ENCODE measurements at places on chromosomes 12 and 14.

GRCh38 chr12:118709946-118710345 lies 271.4 kb upstream of the SRRM4 start:
- H3K4me3 ChIP-seq: no peak overlapping the region
- H3K4me1 ChIP-seq: no peaks in the 10 kb centered on the region
- no peaks in the 10 kb centered on the region for H3K36me3 ChIP-seq
- no peak overlapping the region for H3K27ac ChIP-seq

DNA sequence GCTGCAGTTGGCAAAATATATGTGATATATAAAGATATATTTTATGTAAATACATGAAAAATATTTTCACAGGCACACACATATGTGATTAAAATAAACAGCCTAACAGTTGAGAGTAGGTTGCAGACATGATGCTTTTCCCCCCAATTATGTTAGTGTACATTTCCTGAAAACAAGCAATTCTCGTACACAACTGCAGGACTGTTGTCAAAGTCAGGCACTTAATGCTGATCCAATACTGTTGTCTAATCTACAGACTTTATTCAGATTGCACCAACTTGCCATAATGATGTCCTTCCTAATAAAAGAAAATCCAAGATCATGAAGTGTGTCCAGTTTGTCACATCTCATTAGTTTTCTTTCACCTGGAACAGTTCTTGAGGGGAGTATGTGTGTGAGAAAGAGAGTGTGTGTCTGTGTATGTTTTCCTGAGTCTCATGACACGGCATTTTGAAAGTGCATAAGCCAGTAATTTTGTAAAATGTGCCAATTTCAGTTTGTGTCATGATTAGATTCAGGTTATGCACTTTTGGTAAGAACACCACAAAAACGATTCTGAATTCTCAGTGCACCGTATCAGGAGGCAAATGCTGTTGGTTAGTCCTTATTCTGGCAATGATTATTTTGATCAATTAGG lies 16.5 kb upstream of the SEL1L start:
- H3K27me3 ChIP-seq: no peaks in the 10 kb centered on the region
- no peak overlapping the region for H3K27ac ChIP-seq
- H3K4me3 ChIP-seq: no peak overlapping the region
- H3K36me3 ChIP-seq: no peaks in the 10 kb centered on the region
- no peaks in the 10 kb centered on the region for H3K4me1 ChIP-seq
- no peak for DNase-seq

DNA sequence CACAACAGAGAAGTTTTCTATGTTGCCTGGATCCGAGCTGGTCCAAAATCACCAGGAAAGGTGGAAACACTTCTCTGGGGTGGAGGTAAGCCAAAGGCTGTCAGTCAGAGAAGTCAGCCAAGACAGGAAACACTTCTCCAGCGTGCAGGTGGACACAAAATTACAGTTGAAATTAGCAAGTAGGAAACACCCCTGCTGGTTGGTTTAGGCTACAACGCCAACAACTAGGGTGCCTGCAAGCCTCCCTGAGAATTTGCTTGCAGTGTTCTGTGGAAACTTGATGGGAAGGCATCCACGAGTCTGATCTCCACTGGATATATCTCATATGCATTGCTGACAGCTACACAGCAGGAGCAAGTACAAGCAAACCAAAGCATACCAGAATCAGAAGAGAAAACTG lies 600.5 kb downstream of the RERGL start:
- DNase-seq: no peak
- H3K4me3 ChIP-seq: no peak overlapping the region
- no peak overlapping the region for H3K27ac ChIP-seq
- no peaks in the 10 kb centered on the region for H3K36me3 ChIP-seq

GRCh38 chr12:116990329-116990728 lies 79.6 kb downstream of the FBXW8 start:
- H3K4me3 ChIP-seq: no peak overlapping the region
- no peak for DNase-seq
- H3K36me3 ChIP-seq: peaks cover 52% of the 10 kb centered on the region
- peaks cover 3% of the 10 kb centered on the region for H3K4me1 ChIP-seq
- H3K27me3 ChIP-seq: no peaks in the 10 kb centered on the region
- H3K27ac ChIP-seq: no peak overlapping the region

- peaks cover 19% of the 10 kb centered on the region for H3K4me1 ChIP-seq
- peak overlapping the region; percentile 31 for H3K27ac ChIP-seq
- peak; percentile 64 for DNase-seq
- H3K4me3 ChIP-seq: no peak overlapping the region
Measured at GRCh38 chr12:122350141-122350848, 72.2 kb downstream of the CLIP1 start.

- no peaks in the 10 kb centered on the region for H3K4me1 ChIP-seq
- no peaks in the 10 kb centered on the region for H3K27me3 ChIP-seq
- DNase-seq: no peak
- no peaks in the 10 kb centered on the region for H3K36me3 ChIP-seq
- no peak overlapping the region for H3K4me3 ChIP-seq
Measured at GRCh38 chr12:28683366-28683765, 465.7 kb upstream of the FAR2 start.

DNA sequence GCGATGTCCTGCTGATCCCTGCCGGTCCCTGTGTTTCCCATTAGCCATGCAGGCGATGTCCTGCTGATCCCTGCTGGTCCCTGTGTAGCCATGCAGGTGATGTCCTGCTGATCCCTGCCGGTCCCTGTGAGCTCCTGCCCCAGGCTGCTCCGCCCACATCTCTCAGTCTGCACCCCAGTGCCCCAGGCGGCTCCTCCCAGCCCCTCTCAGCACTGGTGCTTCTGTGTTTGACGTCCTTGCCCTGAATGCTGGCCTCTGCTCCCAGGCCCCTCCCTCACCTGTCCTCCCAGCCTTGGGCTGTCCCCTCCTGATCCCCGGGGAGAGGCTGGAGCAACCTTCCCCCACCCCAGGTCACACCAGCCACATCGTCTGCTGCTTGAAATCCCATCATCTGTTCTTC lies 41.4 kb upstream of the TEX22 start:
- H3K36me3 ChIP-seq: peaks cover 42% of the 10 kb centered on the region
- H3K4me3 ChIP-seq: no peak overlapping the region
- H3K27me3 ChIP-seq: no peaks in the 10 kb centered on the region
- H3K4me1 ChIP-seq: peaks cover 3% of the 10 kb centered on the region

- no peaks in the 10 kb centered on the region for H3K27me3 ChIP-seq
- H3K4me1 ChIP-seq: peaks cover 10% of the 10 kb centered on the region
- no peaks in the 10 kb centered on the region for H3K36me3 ChIP-seq
- no peak for DNase-seq
- H3K4me3 ChIP-seq: no peak overlapping the region
Measured at GRCh38 chr12:58252914-58253313, 311.5 kb downstream of the ATP23 start.

- no peaks in the 10 kb centered on the region for H3K36me3 ChIP-seq
- H3K27me3 ChIP-seq: no peaks in the 10 kb centered on the region
- no peak for DNase-seq
- H3K27ac ChIP-seq: no peak overlapping the region
- peaks cover 71% of the 10 kb centered on the region for H3K4me1 ChIP-seq
Measured at GRCh38 chr14:99755068-99755405, 38.2 kb upstream of the EML1 start.

DNA sequence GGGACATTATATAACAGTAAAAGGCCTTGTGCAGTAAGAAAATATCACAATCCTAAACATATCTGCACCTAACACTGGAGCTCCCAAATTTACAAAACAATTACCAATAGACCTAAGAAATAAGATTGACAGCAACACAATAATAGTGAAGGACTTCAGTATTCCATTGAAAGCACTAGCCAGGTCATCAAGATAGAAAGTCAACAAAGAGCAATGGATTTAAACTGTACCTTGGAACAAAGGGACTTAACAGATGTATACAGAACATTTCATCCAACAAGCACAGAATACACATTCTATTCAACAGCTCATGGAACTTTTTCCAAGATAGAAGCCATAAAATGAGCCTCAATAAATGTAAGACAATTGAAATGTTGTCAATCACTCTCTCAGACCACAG lies 209.5 kb upstream of the ARHGAP5 start:
- no peaks in the 10 kb centered on the region for H3K36me3 ChIP-seq
- H3K4me1 ChIP-seq: no peaks in the 10 kb centered on the region
- no peak overlapping the region for H3K4me3 ChIP-seq
- no peak overlapping the region for H3K27ac ChIP-seq
- no peak for DNase-seq

- DNase-seq: no peak
- no peaks in the 10 kb centered on the region for H3K27me3 ChIP-seq
- H3K36me3 ChIP-seq: no peaks in the 10 kb centered on the region
Measured at GRCh38 chr12:75378354-75378753, 12.5 kb upstream of the GLIPR1L2 start.

- H3K27me3 ChIP-seq: no peaks in the 10 kb centered on the region
- no peak for DNase-seq
- H3K36me3 ChIP-seq: no peaks in the 10 kb centered on the region
Measured at GRCh38 chr12:121511916-121512315, 68.9 kb downstream of the KDM2B start.

- no peak overlapping the region for H3K4me3 ChIP-seq
- no peak overlapping the region for H3K27ac ChIP-seq
- H3K27me3 ChIP-seq: no peaks in the 10 kb centered on the region
- H3K36me3 ChIP-seq: no peaks in the 10 kb centered on the region
- DNase-seq: no peak
- no peaks in the 10 kb centered on the region for H3K4me1 ChIP-seq
Measured at GRCh38 chr12:107435520-107435919, 250.1 kb upstream of the PWP1 start.

DNA sequence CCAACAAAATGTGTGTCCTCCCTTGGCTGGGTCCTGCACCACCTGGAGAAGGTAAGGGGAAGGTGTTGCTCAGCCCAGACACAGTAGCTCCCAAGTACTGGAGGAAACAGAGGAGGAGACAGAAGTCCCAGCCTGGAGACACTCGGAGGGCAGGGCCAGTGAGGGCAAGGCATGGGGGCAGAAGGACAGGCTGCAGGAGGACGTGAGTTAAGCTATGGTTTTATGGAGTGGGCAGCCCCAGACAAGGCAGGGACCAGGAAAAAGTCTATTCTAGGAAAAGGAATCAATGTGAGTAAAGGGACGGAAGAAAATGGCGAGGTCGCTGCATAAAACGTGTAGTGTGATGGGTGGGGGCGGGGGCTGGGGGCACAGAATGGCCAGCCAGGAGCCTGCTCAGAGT lies 210.1 kb upstream of the DIO3 start:
- no peaks in the 10 kb centered on the region for H3K4me1 ChIP-seq
- no peak overlapping the region for H3K27ac ChIP-seq
- H3K27me3 ChIP-seq: no peaks in the 10 kb centered on the region
- no peak for DNase-seq
- H3K36me3 ChIP-seq: no peaks in the 10 kb centered on the region

GRCh38 chr12:122908915-122909314 lies 13.0 kb upstream of the VPS37B start:
- H3K4me3 ChIP-seq: no peak overlapping the region
- H3K4me1 ChIP-seq: peaks cover 7% of the 10 kb centered on the region
- no peaks in the 10 kb centered on the region for H3K36me3 ChIP-seq
- peak overlapping the region; percentile 86 for H3K27ac ChIP-seq
- no peak for DNase-seq

DNA sequence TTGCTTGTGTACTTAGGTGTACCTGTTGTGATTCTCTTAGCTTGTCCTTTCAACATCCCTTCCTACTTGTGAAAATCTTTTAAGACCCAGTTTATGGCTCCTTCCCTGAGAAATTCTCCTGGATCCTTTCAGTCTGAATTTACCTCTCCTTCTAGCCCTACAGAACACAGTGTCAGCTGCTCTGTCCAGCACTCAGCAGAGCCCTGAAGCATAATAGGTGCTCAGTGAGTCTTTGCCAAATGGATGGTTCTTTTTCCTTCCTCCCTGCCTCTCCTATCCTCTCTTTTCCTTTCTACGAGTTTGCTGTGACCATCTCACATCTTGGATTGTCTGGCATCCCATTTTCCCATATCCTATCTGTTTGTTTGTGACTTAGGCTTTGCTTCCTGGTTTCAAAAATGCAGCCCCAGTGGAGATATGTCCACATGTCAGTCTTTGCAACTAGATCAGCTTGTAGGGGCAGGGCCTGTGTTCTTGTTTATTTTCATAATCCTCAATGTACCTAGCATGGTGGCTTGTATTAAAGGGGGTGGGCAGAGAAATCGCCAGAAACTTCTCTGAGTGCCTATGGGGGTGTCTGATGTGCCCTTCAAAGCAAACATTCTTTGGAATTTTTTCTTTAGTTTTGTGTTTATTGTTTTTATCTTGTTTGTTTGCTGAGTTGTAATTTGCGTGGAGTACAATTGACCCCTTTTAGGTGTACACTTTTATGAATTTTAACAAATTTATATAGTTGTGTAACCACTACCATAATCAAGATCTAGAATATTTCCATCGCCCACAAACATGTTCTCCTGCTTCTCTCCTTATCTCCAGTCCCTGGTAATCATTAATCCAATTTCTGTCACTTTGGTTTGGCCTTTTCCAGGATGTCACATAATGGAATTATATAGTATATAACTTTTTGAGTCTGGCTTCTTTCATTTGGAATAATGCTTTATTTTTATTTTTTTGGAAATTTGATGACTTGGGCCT lies 62.8 kb downstream of the SMOC1 start:
- H3K4me1 ChIP-seq: no peaks in the 10 kb centered on the region
- H3K27ac ChIP-seq: no peak overlapping the region
- peaks cover 66% of the 10 kb centered on the region for H3K27me3 ChIP-seq
- DNase-seq: no peak

GRCh38 chr14:20794644-20795369 lies 7.8 kb downstream of the RNASE1 start:
- no peak overlapping the region for H3K4me3 ChIP-seq
- H3K4me1 ChIP-seq: peaks cover 38% of the 10 kb centered on the region
- H3K36me3 ChIP-seq: no peaks in the 10 kb centered on the region
- H3K27ac ChIP-seq: no peak overlapping the region
- no peak for DNase-seq
- H3K27me3 ChIP-seq: no peaks in the 10 kb centered on the region

All from heart right ventricle (tissue), 16 donors.